ENCODE measurements at places on chromosomes 1 and 21.

GRCh38 chr1:88276163-88276562 lies 407.9 kb upstream of the PKN2 start:
- no peak for DNase-seq

GRCh38 chr1:4699376-4700301 lies 45.2 kb downstream of the AJAP1 start:
- DNase-seq = no peak

- DNase-seq = no peak
Measured at GRCh38 chr21:32155226-32155625, 123.6 kb downstream of the MIS18A start.

DNA sequence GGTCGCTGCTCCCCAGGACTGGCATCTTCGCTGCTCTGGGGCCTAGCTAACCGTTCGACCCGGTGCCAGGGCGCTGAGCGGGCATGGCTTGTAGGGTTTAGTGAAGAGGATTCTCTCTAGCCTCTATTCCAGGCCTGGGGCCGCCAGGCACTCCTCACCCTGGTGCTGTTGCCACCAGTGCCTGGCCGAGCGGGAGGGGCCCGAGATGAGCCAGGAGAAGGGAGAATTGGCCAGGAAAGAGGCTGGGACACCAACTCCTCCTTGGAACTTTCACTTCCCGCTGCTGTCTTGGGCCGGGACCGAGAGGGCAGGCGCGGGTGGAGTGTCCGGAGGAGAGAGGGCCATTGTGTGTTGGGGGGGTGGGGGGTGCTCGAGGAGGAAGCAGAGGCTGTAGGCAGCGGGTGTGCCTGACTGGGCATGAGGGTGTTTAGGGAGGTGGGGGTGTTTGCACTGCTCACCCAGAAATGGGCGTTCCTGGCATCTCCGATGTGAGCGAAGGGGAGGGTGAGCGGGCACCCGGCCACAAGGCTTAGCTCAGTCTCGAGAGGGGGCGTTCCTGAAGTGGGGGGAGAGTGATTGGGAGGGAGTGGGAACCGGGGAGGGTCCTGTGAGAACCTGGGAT lies 772 bp downstream of the ADAM15 start:
- peak; percentile 49 for DNase-seq

DNA sequence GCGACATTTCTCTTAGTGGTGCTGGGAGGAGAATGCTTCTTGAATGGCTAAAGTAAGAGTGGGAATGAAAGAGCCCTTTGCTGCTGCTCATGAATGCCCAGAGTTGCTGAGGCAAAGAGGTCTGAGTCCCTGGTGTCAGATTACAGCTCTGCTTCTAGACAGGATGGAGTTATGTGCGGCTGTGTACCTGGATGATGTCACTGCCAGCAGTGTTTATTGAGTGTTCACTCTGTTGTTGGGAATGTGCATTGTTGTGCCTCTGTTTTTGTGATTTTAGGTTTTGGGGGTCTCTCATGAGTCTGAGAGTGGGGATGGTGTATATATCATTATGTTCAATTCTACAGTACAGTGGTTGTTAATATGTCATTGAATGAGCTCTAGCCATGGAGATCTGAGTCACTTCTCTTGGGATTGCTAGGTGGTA lies 2.7 kb downstream of the CDC14A start:
- no peak for DNase-seq

DNA sequence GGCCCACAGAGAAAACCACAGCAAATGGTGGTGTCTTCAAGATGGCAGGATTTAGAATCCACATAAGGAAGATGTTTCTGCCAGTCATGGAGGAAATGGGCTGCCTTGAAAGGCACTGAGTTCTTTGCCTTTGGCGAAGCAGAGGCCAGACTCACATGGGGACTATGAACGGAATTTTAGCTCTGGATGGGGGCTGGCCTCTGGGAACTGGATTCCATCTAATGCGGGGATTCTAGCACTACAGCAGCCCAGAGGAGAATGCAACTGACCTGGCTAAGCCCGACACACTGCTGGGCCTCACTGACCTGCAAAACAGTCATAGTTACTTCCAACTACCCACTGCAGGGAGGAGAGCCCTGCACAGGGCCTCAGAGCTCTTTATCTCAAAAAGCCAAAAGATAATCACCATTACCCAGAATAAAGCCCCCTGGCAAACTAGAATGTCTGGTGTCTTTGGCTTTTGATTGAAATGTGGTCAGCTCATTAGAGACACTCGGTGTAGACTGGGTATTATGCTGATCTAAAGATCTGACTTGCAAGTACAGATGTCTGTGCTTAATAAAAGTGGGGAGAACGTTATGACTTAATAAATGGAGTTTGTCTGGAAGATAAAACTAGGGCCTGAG lies 11.6 kb downstream of the HCRTR1 start:
- no peak for DNase-seq

- no peak for DNase-seq
Measured at GRCh38 chr21:35603494-35603893, 456.8 kb downstream of the SETD4 start.

GRCh38 chr1:27007909-27008582 lies 4.6 kb downstream of the TENT5B start:
- DNase-seq = no peak

DNA sequence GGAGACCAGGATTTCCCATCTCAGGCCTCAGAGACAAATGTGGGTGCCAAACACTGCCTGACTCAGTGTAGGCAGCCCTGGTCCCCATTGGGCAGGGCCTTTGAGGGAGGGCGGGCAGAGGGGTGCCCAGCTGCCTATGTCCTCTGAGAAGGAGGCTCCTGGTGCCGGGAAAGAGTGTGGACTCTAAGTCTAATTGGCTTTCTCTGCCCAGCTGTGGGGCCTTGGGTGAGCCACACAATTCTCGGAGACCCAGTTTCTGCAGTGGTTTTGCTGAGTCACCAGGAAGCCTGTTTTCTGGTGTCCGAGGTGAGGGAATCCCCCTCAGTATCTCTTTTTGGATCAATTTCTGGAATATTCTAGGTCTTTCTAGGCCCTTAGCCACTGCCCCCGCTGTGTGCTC lies 35.3 kb upstream of the ACTL8 start:
- no peak for DNase-seq

GRCh38 chr1:248817065-248817464 lies 8.7 kb downstream of the SH3BP5L start:
- no peak for DNase-seq

DNA sequence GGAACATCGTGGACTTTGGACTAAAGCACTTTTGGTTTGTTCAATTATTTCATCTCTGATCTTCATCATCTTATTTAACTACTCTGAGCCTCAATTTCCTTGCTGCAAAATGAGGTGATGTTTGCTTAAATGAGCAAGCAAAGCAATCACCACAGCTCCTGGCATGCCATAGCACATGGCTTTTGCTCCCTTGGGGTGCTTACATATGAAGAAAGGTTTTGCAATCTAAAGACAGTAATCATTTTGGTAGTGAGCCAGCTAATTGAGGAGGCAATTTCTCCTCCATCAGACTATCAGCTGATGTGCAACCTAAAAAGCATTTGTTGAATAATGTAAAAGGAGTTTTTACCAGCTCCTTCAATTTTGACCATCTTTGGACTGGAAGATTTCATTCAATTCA lies 68.8 kb upstream of the KCNJ15 start:
- no peak for DNase-seq

GRCh38 chr1:62810420-62811274 lies 26.7 kb downstream of the ATG4C start:
- DNase-seq = no peak

- no peak for DNase-seq
Measured at GRCh38 chr21:33069645-33069993, 322 bp upstream of the OLIG1 start.

GRCh38 chr1:201876148-201876818 lies 12.4 kb upstream of the SHISA4 start:
- DNase-seq = no peak

DNA sequence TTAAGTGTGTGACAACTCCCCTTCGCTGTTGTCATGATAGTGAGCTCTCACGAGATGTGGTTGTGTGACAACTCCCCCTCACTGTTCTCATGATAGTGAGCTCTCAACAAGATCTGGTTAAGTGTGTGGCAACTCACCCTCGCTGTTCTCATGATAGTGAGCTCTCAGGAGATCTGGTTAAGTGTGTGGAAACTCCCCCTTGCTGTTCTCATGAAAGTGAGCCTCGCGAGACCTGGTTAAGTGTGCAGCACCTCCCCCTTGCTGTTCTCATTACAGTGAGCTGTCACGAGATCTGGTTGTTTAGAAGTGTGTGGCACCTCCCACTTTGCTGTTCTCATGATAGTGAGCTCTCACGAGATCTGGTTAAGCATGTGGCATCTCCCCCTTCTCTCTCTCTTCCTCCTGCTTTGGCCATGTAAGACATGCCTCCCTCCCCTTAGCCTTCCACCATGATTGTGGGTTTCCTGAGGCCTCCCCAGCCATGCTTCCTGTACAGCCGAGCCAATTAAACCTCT lies 25.1 kb upstream of the LSS start:
- DNase-seq = peak; percentile 37

- peak; percentile 45 for DNase-seq
Measured at GRCh38 chr1:66764994-66765578, 12.8 kb downstream of the DYNLT5 start.

GRCh38 chr21:34670220-34670961 lies 1.6 kb downstream of the CLIC6 start:
- DNase-seq = peak; percentile 18

GRCh38 chr1:31019401-31019800 lies 46.1 kb downstream of the PUM1 start:
- DNase-seq = no peak

DNA sequence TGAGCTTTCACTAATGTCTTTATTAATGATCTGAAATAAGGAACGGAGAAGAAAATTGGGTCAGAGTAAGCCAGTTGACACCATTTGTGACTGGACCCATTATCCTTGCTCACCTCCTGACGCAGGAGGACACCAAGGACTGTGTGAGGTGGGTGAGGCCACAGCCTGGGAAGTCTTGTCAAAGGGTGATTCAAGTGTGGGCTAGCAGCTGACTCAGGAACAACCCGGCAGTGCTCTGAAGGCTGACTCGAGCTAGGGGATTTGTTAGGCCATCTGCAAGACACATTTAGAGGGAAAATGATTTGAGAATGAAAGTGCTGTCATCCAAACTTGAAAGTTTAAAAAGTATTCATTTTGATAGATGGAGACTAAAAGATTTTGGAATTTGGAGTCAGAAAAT lies 21.2 kb downstream of the PRRX1 start:
- no peak for DNase-seq

DNA sequence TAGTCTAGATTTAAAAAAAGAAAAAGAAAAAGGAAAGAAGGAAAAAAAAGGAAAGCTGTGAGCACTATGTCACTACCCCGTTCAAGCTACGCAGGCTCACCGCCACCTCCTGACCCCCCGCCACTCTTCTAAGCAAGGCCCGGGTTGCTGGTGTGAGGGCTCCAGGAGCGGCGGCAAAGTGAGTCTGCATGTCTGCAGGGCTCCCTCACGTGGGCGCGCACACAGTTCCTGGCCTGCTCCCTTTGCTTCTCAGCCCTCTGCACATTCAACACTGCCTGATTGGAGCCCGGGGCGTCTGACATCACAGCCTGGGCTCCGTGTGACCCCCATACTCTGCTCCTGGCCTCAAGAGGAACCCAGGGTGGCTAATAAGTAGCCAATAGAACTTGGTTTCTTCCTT lies 81.4 kb upstream of the TLR5 start:
- no peak for DNase-seq

- DNase-seq = no peak
Measured at GRCh38 chr1:107532318-107532717, 391.5 kb downstream of the NTNG1 start.

- DNase-seq = no peak
Measured at GRCh38 chr1:24567792-24568388, 12.0 kb downstream of the NCMAP start.

DNA sequence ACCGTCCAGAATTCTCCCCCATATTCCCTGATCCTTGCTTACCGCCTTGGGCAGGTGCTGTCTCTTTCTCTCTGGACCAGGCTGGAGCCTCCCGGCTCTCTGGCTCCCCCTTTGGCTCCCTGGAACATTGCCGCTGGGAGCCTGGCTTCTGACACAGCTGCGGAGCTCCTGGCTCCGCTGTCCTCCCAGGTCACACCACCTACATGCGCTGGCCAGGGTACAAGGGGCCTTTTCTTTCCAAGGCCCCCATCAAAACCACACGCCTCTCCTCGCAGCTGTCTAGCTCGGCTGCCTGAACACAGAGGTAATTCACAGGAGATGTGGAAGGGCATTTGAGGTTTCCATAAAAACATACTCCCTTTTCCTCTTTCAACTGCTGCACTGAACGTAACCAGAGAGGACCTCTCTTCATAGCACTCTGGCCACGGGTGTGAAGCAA lies 7.5 kb upstream of the ZNF648 start:
- peak; percentile 37 for DNase-seq

DNA sequence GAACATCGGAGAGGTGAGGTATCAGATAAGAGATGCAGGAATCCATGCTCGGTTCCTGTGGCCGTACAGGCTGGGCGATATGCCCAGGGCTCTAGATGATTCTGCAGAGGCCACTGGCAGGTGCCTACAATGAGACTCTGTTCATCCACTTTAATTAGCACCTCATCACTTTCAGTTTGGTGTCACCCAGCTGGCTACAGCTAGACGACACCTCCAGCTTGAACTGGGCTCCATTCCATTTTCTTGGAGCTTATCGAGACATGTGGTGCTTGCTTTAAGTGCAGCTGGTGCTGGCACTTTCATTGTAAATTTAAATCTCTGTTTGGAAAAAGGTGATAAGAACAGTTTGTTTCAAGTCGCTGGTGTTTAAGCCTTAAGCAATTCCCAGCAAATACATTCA lies 322.5 kb upstream of the ADGRL2 start:
- DNase-seq = no peak

DNA sequence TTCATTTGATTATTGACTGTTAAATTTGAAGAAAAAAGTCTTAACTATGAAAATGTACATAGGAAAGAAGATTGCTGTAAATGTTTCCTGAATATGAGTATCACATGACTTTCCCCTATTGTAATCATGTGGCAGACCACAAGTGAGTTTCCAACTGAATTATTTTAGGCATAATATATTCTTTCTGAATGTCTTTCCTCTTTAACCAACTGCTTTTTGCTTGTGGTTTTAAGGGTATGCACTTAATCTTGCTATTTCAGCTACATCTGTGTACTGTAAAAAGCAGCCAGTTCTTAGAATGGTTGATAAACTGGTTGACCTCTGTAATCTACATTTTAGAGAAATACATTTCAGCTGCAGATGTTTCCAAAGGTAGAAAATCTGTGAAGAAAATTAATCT lies 400.7 kb downstream of the NEGR1 start:
- no peak for DNase-seq

GRCh38 chr21:42093991-42094421 lies 22.9 kb downstream of the UMODL1 start:
- DNase-seq = no peak

- no peak for DNase-seq
Measured at GRCh38 chr1:182046763-182047162, 14.7 kb downstream of the ZNF648 start.
